A549 (cell line): ENCODE measurements at places on chromosomes 7 and 10.

- no peak for DNase-seq
Measured at GRCh38 chr7:130956417-130957136, 222.6 kb upstream of the KLF14 start.

DNA sequence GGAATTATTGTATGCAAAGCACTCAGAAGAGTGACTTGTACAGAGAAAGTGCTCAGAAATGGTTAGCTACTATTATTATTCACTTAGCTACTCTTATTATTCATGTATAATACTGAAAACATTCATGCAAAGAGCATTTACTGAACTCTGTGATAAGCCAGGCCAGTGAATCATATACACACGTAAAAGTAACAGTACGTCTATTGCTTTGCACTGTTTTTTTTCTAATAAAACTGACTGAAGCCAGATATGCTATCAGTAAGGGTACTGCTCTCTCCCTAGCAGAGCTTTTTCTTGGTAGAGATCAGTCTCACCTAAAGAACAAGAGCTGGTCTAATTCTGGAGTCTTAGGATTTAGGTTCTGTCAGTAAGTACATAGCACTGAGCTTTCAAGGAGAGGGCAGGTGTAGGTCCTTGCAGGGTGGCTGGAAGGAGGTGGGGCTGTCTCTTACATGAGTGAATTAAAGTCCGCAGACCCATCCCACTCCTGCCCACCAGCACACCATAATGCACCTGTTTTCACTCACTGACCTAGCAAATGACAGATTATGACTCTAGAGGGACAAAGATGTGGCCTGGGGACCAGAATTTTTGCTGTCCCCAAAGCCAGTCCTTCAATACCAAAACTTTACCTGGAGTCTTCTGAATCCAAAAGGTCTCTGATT is 145.9 kb downstream of the ARID5B start:
- DNase-seq, result no peak

GRCh38 chr10:96360766-96361165 is 2.0 kb upstream of the OPALIN start:
- no peak for DNase-seq

- DNase-seq, result no peak
Measured at GRCh38 chr10:91049988-91050360, 129.1 kb upstream of the ANKRD1 start.

DNA sequence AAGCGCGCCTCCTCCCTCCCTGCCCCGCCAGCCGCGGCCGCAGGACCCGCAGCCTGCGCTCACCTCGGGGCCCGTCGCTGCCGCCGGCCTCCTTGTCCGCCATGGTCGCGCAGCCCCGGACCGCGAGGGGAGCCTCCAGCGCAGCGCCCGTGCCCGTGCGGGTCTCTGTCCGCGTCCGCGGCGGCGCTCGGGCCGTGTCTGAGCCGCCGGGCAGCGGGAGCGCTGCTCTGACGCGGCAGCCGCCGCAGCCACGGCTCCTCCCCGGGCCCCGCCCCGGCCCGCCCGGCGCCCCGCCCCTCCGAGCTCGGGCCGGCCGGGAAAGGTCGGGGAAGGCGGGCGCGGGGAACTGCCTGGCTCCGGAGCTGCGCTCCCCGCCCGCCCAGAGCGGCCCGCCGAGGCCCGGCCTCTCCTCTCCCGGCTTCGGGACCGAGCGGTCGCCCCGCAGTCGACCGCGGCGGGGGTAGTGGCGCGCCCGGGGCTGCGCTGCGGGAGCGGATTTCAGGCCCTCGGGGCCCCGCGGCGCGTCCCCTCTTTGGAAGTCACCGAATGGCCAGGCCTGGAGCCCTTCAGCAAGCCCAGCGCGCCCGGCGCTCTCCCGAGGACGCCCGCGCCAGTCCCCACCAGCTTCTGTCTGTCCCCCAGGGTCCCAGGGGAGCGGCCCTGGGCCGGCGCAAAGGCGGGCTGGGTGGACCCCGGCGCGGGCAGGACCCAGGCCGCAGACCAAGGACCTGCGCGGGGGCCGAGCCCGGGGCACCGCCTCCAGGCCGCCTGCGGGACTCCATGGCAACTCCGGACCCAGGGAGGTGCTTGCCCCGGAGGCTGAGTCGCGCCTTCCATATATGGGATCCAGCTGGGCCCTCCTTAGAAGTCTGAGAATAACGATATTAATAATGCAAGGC is at the start of gene HSPA12A:
Gene HSPA12A (minus strand): TSS at position 200 of the 899 bp plus-strand sequence. CDS start 97 bp downstream, at position 103.
- peak; percentile 76 for DNase-seq

- no peak for DNase-seq
Measured at GRCh38 chr7:103299660-103300059, 2.4 kb downstream of the PMPCB start.

DNA sequence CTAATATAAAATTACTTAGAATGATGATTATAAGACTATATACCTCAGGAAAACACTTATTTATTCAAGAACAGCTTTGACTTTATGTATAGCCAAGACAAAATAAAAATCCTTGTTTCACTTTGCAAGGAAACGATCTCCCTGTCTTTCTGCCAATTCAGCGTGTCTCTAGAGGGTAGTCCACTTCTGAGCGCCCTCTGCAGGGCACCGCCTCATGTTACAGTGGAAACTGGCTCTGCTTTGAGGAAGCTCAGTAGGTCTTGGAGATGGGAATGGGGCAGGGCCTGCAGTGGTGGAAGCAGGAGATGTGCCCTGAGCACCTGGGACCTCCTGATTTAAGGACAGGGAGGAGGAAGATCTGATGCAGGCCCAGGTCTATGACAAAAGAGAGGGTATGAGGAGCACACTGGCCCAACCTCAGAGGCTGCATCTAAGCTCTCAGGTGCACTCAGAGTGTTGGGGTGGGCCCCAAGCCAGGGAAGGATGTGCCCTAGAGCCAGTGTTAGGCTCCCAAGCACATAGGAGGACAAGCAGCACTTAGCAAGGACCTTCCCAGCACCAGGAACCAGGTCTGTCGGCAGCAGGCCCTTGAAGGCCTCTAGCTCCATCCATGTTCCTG is 481.0 kb downstream of the TNS3 start:
- DNase-seq, result peak; percentile 45

- no peak for DNase-seq
Measured at GRCh38 chr10:52029628-52030027, 284.5 kb upstream of the DKK1 start.

GRCh38 chr7:87670372-87670771 is 42.2 kb downstream of the RUNDC3B start:
- no peak for DNase-seq

- DNase-seq, result no peak
Measured at GRCh38 chr7:23287612-23288011, 11.5 kb upstream of the MALSU1 start.

GRCh38 chr7:135251496-135252391 is 18.1 kb downstream of the STRA8 start:
- DNase-seq, result no peak

DNA sequence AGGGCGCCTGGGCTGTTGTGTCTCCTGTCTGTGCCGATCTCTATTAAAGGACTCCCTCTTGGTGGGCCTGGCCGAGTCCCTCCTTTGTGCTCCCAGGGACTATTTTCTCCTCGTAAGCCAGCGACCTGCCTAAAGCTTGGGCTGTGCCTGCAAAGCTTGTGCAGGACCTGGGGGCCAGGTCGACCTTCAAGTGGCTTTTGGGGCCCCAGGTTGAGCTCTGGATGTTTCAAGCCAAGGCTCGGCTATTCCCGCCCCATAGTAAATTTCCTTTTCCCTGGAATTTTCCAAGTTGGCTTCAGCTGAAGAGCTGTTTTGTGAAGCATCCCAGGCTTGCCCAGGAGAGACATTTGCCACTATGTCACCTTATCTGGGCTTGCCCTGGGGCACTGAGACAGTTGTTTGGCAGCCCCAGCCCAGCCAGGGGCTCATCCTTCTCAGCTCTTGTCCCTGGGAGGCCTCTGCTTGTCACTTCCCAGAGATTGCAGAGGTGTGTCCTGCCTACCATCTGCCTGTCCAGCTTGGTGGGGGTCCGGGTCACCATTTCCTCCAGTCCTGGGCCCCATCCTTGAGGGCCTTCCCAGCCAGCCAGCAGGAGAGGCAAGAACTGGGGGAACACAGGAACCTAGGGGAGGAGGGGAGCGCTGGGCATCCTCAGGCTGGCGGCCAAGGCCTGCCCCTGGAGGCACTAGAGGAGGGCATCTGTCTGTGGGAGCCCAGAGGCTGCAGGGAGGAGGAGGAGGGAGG is 20.2 kb downstream of the ZMIZ2 start:
- DNase-seq, result no peak

- DNase-seq, result no peak
Measured at GRCh38 chr7:66255534-66256100, 50.5 kb downstream of the TPST1 start.

- no peak for DNase-seq
Measured at GRCh38 chr10:118662228-118663035, 67.0 kb upstream of the PRLHR start.

DNA sequence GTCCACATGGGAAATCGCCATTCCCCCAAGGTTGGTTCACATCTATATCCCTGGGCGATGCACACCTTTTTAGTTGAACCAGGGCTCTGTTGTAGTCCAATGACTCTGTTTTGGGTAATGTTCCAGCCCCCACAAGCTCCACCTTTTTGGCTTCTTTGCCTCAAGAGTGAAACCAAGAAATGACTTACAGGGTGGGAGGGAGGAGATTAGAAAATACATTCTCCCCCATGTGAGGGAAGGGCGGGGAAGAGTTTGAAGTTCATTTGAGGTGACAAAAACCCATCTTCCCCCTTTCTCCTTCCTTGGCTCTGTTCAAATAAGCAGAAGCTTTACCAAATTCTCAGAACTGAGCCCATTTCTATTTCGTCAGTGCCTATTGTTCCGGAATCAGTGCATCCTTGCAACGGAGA is 82.8 kb downstream of the GATA3 start:
- no peak for DNase-seq

GRCh38 chr7:141462958-141463357 is 88.3 kb upstream of the AGK start:
- DNase-seq, result no peak

GRCh38 chr10:69684020-69684980 is 54.3 kb downstream of the FAM241B start:
- no peak for DNase-seq

DNA sequence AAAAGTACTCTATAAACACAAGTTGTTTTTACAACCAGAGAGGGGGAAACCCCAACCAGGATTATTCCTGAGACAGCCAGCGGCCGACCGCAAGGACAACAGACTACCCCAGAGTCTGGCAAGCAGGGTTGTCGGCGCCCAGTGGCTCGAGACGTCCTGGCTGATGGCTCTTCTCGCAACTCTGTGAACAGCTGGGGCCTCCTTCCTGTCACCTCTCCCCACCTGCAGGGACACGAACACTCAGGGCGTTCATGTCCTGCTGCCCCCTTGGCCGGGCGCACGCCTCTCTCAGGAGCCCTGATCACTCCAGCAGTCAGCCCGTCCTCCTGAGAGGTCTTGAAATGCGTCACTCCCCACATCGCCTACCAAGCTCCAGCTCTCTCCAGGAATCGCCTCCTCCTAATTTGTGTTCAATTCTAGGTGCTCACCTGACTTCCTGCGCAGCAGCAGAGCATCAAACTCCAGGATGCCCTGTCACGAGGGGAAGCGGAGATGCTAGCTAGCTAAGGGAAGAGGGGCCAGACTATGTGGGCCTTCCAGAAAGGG is 66.4 kb upstream of the TNRC18 start:
- no peak for DNase-seq

- no peak for DNase-seq
Measured at GRCh38 chr10:101570428-101571270, 17.4 kb downstream of the POLL start.

DNA sequence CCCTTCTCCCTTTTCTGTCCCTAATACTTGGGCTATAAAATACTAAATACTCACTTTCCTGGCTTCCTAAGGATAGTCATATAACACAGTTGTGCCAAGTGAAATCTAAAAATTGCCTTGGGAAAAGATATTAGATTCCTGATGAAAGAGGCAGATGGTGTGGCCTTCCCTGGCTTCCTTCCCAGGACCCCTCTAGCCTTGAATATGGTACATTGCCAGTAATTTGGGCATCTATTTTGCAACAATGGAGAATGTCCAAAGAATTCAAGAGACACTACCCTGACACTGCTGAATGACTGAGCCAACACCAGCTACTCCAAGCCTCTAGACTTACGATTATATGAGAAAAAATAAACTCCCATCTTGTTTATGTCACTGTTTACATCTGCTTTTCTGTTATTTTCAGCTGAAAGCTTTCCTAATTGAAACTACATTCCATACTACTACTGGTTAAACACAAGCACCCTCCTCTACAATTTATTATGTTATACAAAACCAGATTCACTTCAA is 17.9 kb downstream of the COPG2 start:
- DNase-seq, result no peak

DNA sequence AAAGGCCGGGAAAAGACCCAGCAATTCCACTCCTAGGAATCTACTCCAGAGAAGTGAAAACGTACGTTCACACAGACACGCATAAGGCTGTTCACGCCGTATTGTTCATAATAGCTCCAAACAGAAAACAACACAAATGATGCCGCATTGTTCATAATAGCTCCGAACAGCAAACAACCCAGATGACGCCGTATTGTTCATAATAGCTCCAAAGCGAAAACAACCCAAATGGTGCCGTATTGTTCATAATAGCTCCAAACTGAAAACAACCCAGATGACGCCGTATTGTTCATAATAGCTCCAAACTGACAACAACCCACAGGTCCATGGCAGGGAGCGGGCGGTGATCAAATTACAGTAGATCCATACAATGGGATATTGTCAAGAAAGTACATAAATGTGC is 85.2 kb upstream of the DNAAF5 start:
- peak; percentile 61 for DNase-seq

DNA sequence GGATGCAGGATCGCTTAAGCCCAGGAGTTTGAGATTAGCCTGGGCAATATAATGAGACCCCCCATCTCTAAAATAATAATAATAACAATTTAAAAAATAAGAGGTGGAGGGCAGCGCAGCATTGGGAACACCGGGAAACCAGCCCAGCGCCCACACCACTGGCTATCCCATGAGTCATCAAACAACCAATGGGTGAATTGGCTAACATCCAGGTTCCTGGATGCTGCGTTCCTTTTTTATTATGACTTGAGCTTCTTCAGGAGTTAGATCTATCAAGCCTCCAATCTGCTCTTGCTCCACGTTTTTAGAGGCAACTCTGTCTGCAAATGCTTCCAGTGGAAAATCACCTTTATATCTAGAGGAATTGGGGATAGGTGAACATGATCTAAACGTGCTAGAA is 10.0 kb upstream of the LRRC4 start:
- no peak for DNase-seq
